ENCODE measurements at places on chromosomes 2 and 18.

GRCh38 chr2:10546975-10547391 lies 98.9 kb upstream of the ODC1 start:
- no peak for DNase-seq

DNA sequence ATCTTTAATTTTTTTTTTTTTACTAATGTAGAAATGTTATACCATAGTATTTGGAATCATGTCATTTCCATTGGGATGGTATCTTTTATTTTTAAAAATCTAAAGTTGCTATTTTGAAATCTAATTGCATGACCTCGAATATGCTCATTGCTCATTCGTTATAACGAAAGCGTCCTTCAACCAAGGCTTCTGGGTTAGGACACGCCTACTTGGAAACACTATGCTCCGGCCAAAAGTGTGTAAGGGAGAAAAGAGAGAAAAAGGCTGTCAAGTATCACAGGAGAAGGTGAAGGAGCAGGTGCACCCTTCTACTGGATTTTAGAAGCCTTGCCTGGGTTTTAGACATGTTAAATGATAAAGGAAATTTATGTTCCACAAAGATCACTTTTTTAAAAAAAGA lies 465.9 kb upstream of the ID2 start:
- DNase-seq, result no peak

- no peak for DNase-seq
Measured at GRCh38 chr18:76382275-76382674, 112.8 kb downstream of the ZNF516 start.

DNA sequence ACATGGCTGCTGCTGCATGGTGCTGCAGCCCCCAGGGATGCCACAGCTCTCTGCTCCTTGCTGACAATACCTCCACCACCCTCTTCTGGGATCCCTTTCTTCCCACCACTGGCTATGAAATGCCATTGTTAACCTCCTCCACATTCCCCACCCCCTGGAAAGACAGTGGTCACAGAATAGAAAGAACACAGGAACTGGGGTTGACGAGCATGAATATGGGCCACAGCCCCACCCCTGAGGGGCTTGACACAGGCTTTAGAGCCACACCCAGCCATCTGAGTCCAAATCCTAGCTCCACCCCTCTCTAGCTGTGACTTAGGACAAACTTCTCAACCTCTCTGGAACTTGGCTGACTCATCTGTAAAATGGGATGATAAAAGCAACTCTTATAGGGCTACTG lies 47.3 kb downstream of the TMEM163 start:
- DNase-seq, result peak; percentile 44

DNA sequence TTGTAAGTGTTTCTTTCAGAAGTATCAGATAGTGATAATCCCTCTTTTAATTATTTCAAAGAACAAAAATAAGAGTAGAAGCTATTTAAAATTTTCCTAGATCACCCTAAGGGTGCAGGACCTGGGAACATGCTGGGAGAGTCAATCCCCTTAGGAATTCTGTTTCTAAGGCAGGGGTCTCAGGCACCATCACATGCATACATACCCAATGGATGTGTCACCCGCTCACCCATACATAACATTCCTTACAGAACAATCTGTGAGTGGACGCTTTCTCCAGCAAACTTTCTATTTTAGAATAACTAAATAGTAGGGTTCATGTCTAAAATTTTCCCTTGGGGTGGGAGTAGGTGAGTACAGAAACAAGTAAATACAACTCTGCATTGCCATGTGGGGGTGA lies 8.4 kb downstream of the DSEL start:
- DNase-seq, result no peak

DNA sequence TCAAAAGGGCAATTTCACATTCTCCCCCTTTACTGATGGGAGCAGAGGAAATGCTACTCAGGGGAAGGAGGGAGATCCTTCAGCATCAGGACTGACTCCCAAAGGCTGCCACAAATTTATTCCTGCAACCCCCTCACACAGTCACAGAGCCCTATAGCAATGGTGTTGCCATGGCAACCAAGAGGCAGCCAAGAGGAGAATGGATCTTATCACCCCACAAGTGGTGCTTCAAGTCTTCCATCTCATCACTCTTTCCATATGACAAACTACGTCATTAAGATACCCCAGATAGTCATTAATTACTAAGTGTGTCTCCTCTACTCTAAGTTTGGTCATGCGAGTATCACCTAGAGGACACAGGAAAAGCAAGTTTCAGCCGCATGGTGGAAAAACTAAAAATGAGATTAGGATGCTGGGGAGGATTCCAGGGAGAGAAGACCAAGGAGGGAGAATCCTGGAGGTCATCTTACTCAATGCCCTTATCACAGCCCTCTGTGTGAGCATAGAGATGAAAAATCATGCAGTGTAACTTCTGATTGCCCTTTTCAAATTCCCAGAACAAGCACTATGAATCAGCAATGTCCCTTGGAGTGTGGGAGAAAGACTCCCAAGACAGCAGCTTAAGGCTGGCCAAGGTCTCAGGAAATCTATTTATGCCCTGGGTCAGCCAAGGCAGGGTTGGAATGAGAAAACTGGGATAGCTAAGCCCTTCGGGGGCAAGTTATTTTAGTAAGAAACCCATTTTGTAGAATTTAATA lies 885.7 kb upstream of the KLHL29 start:
- no peak for DNase-seq

DNA sequence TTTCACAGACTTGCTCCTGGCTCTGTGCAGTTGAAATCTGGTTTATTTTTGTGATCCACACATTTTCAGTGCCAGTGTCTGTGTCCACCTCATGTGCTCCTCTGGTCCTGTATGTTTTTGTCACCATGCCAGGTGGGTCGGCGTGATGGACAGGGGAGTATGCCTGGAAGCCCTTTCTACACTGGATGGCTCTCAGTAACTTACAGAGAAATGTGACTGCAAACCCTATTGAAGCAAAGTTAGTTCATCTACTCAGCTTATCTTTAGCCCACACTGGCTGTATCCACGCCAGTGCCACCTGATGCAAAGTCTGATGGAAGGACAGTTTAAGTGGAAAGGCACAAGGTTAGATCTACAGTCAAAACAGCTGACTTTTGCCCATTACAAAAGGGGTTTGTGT lies 4.3 kb downstream of the IMPA2 start:
- no peak for DNase-seq

DNA sequence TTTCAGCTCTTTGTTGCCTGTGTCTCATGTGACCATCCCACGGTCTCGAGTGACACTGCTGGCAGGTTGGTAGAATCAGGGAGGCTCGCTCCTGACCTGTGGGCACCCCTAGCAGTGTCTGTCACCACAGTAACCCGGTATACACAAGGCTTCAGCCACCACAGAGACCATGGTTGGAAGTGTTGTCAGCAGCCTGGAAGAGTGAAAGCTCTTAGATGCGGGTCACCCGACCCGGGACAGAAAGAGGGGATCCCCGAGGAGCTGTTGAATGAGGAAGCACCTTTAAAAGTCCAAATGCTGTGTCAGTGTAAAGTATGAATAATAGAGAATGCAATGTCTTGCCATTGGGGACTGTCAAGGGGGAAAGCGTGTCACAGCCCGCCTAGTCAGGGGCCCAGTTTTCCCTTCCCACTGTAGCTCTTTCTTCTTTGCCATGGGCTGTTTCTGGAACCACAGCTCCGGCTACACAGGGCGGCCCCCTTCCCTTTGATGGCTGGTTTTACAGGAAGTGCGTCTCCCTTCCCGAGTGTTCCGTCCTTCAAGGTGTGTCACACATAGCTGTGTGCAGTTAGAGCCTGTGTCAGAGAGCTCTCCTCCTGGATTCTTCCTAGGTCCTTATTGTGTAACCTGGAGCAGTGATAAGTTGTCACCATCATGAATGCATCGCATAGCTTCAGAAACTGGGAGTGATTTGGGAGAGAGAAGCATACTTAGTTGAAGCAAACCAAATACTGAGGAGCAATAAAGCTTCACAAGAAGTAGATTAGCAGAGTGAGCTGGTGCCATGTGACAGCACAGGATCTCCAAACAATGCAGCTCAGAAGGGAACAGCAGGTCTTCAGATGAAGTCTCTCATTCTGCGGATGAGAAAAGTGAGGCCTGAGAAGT lies 81.4 kb downstream of the MTCL1 start:
- DNase-seq, result no peak

DNA sequence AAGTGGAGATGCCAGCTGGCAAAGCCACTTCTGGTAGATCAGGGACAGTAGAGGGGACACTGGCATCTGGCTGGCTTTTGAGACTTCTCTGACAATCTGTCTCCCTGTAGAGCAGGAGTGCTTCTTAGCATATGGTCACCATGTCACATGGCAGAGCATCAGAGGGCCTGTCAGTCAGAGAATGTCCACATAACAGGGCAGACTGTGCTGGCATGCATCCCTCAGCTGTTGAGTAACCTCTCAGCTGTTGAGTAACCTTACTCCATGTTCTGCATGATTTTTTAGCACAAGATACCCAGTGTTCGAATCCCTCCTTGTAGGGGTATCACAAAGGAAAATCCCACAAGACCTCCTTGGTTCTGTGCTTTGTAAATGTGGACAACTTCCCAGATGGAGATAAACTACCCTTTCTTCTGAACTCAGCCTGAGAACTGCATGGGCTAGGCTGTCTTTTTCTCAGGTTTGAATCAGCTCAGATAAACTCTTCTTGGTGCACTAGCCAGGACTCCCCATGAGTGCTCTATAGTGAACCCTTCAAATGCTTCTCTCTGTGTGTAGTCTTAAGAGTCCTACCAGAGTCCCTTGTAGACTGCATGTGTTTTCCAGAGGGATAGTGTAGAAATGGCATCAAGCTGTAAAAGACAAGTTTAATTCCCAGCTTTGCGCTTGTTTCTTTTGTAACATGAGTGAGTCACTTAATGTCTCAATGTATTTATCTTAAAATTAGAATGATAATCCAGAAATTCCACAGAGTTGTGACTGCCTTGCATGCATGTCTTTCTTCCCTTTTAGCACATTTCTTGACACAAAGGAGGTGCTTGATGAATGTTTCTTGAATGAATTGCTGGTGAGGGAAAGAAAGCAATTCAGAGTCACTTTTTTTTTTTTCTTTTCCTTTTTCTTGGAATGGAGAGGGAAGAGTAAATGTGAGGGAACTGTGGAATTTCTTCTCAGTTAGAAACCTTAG lies 442.3 kb upstream of the HNMT start:
- no peak for DNase-seq

- peak; percentile 31 for DNase-seq
Measured at GRCh38 chr2:74181739-74182138, 3.1 kb upstream of the MOB1A start.
